WERI-Rb-1 (cell line): ENCODE measurements at places on chromosomes 13 and 19.

GRCh38 chr13:44135566-44135965 is 238.1 kb upstream of the SERP2 start:
- DNase-seq, result no peak

DNA sequence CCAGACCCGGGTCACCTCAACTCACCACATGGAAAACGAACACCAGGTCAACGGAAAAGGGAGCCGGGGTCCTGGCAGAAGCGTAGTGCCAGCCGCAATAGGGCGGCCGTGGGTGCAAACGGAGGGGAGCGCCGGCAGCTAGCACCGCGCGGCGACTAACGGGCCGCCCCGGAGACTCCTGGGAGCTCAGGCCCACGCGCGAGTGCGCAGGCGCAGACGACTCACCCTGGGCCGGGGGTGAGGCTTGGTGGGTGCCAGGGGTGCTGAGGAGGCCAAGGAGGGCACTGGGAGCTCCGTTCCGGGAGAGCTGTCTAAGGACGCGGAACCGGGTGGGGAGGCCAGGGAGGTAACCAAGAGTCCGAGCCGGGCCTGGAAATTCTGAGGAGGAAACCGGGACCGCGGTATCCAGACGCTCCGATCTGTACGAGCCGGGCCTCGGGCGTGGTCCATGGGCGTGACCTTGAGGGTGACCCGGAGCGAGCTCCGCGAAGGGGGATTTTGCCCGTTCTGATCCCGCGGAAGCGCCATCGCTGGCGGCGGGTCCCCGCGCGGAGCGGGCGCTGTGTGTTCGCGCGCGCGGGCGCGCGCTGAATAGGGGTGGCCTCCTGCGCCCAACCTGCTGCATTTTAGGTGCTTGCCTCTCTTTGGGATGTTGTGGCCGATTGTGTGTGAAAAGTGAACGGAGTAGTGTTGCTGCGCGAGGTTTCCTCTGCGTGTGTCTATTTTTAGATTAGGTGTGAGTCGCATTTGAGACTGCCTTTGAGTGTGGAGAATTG is at the start of gene ZNF382:
TSS of gene ZNF382 (plus strand) at position 213 of the 776 bp plus-strand sequence. CDS start 4,602 bp downstream, outside the sequence.
- DNase-seq, result peak; percentile 91

GRCh38 chr13:40210865-40211585 is 455.4 kb downstream of the FOXO1 start:
- DNase-seq, result no peak

- DNase-seq, result no peak
These were observed 530.0 kb downstream of the RFC3 start for GRCh38 chr13:34347784-34348573.

DNA sequence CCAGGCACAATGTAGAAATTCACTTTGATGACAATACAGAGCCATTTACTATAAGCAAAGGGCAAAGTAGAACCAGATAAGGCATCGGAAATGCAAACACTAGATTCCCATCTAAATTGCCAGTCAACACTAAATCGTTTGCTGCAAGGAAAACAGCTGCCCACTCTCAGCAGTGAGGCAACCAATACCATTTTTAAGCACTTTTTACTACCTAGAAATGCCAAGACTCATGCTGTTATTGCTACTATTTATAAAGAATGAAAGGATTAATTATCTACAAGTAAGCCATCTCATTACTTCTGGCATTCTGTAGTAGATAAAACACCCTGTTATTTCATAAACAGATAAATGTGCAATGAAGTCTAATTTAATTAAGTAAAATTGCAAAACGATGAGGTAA is 422.0 kb downstream of the FGF14 start:
- DNase-seq, result no peak

- no peak for DNase-seq
These were observed 2587.1 kb downstream of the PCDH9 start for GRCh38 chr13:64643066-64643465.

- DNase-seq, result no peak
These were observed 1255.9 kb upstream of the MIR17HG start for GRCh38 chr13:90091611-90092010.

GRCh38 chr19:15155296-15155695 is 45.5 kb downstream of the NOTCH3 start:
- no peak for DNase-seq

DNA sequence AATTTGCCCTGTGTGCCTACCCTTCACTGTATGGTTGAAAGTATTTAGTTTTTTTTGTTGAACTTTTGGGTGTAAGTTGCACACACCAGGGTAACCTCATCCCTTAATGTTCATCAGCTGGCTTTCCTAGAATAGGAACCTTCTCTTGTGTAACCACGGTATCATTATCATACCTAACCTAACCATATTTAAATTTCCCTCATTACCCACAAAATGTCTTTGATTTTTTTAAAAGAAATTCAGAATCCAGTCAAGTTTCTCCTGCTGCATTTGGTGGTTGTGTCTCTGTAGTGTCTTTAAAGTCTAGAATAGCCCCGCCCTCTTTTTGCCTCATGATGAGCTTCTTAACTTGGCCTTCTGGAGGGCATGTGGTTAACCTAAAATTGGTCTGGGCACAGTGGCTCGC is 80.3 kb downstream of the RYR1 start:
- DNase-seq, result no peak

DNA sequence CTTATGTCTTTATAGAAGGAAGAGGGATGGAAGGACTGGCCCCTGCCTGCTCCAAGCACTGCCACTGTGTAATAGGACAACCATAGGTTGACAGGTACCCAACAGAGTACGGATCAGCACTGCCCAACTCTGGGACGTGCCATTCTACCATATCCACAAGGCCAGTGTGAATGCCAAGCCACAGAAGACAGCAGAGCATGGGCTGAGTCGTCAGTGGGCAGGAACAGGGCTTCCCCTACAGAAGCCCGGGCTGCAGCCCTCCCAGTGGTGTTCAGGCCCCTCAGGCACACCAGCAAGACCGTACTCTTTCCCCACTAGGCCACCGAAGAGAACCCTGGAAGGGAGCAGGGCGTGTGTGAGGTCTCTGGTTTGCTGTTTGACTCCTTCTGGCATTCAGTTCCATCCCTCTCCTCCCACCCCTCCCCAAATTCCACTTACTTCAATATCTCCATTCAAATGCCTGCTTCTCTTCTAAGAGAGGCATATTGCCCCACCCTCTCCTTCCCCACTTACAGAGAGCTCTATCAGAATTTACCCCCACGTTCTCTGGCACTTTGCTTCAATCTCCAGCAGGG is 209.4 kb downstream of the FOXO1 start:
- DNase-seq, result no peak

DNA sequence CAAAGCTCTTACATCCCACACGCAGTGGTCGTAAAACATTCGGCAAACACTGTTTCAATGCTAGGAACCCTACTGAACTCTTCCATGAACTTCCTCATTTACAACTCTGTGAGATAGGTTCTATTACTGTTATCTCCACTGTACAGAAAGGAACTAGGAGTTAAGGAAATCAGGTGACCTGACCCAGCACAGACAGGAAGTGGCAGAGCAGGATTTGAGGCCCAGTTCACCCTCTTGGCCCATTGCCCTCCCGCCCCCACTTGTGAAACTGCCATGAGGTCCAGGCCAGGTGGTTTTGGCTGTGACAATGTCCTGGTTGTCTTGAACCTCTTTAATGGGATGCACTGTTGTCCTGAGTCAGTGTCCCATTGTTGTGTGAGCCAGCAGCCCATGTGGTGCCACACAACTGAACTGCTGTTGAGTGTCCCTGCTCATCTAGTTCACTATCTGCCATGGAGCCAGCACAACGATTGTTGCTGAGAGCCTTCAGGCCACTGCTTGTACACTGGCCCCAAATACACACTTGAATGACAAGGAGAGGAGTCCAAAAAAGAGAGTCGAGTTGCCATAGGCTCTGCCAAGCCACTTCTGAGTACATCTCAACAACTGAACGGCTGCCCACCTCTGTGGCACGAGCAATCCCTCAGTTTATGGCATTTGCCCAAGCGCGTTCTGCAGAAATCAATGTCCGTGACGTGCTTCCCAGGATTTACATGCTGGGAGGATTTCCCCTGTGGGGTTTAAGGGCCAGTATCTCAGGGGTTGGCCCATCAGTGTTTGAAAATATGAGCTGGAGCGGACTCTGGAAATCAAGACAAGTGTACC is 484.6 kb downstream of the TSHZ3 start:
- DNase-seq, result no peak

- no peak for DNase-seq
These were observed 60.9 kb downstream of the STARD13 start for GRCh38 chr13:33224686-33225085.

DNA sequence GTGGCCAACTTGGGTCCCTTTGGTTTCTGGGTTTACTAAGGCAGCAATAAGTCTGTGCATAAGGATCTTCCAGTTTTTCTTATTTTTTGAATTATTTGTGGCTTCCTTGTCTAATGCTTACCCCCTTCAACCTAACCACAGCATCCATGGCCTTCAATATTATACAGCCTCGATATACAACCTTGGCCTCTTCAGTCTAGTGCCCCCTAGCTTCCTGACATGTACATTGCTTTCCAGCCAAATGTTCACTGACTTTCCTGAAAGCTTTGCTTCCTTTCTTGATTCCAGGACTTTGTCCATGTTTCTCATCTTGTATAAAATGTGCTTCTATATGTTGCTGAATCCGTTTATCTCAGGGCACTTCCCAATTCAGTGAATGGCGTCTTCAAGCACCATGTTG is 310.1 kb downstream of the OLFM4 start:
- DNase-seq, result no peak

DNA sequence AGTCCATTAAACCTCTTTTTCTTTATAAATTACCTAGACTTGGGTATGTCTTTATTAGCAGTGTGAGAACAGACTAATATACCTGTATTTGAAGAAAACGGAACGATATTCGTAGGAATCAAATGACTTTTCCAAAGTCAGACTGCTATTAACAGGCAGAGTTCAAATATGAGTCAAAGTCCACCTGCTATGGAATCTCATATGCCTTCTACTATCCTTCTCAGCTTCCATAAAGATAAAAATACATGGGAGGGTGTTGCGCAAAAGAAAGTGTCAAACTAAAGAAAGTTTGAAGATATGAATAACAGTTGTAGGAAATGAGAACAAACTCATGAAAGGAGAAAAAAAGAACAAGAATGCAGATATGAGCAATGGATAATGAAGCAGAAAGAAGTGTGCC is 704.6 kb downstream of the EFNB2 start:
- DNase-seq, result no peak

- no peak for DNase-seq
These were observed 351.9 kb upstream of the MIR17HG start for GRCh38 chr13:90995614-90996013.

DNA sequence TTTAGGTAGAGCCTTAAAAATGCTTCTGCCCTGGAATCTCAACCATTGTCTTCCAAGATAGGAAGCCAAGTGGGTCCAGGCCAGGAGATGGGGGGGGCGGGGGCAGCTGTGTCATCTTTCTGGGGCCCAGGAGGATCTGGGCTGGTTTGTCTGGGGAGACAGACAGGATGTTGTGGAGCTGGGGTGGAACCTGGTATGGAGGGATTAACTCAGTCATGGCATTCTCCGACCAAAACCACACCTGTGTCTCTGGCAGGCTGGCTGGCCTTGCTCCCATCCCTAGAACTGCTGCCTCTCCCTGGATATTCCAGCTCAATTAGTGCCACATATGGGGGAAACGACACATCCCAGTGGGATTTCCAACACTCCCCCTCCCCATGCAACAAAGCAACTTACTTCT is 2.7 kb upstream of the MAP2K7 start:
- no peak for DNase-seq

GRCh38 chr19:40165362-40165937 is 25.8 kb upstream of the MAP3K10 start:
- peak; percentile 75 for DNase-seq

GRCh38 chr13:31903111-31903815 is 128.3 kb upstream of the FRY start:
- DNase-seq, result no peak

DNA sequence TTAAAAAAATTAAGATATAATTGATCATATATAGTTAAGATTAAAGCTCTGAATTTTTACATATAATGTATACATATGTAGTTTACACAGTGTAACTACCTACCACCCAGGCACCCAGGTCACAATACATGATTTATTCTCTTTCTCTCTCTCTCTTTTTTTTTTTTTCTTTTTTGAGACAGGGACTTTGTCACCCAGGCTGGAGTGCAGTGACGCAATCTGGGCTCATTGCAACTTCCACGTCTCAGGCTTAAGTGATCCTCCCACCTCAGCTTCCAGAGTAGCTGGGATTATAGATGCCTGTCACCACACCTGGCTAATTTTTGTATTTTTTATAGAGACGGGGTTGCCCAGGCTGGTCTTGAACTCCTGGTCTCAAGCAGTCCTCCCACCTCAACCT is 18.8 kb upstream of the CLASRP start:
- DNase-seq, result no peak

DNA sequence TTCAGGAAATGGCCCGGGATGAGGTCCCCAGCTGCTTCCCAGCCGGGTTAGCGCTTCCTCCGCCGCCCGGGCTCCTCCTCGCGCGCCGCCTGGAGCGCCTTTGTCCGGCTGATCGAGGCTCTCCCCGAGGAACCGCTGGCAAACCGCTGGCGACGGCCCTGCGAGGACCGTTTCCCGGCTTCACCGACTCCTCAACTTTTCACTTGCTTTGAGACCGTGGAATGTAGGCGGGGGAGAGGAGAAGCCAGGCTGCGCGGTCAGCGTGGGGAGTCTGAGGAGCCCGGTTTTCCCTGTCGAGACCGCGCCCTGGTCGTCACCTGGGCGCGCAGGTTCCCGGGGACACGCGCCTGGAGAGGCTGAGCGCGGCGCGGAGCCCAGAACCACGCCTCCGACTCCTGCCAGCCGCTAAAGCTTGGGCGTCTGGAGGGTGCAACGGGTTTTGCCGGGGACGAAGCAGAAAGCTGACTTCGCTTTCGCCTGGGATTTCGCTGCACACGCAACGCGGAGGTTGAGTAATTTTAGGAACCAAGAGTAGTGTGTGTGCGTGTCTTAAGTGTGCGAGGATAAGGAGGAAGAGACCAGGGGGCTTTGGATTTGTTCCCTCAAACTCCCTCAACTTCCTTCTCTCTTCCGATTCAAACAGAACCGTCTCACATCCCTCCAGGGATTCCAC is 7.3 kb upstream of the DGKH start:
- peak; percentile 17 for DNase-seq

DNA sequence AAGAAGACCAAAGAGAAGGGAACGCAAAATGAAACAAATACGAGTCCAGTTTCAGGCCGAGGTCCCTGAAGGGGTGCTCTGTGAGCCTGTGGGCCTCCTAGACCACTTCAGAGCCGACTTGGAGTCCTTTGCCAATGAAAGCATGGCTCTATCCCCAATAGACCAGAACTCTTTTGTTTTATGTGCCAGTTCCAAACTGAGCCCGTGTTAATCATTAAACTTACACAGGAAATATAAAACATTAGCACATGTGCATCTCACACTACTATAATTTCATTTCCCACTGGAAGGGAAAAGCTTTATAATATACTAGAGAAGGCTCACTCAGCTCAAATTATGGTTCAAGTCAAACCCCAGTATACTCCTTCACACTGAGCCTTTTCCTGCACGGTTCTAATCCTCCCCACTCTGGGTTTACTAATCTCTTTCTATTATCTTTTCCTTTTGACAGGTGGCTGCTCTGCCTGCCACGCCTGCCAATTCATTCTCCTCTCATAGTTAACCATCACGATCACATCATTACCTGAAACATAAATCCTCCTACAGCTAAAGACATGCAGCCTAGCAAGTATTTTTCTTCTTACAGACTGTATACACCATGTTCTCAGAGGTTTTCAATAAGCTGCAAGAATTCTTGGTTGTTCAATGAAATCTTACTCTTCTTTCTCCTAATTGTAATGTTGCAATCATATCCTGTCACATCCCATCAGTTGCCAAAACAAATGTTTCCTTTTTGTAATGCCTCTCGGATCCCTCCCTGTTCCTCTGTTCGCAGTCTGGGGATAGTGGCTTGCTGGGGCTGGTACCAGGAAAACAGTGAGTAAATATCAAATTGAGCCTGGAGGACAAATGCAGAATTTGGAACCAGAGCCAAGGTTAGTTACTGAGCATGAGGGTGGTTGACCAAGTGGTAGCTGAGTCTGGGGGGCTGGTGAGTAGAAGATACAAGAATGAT is 18.8 kb upstream of the WASF3 start:
- peak; percentile 86 for DNase-seq
